ENCODE measurements at places on chromosomes 5 and 9.

- DNase-seq, result no peak
Measured at GRCh38 chr9:133067813-133068212, 6.0 kb downstream of the CEL start.

DNA sequence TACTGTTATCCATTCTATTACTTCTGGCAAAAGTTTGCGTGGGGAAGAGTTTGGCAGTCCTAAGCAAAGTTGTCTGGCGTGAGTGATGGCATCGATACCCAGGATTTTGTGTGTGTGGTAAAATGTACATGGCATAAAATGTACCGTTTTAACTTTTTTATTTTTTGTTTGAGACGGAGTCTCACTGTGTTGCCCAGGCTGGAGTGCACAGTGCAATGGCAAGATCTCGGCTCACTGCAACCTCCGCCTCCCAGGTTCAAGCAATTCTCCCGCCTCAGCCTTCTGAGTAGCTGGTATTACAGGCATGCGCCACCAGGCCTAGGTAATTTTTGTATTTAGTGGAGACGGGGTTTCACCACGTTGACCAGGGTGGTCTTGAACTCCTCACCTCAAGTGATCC lies 55.4 kb upstream of the TJP2 start:
- DNase-seq, result no peak

- no peak for DNase-seq
Measured at GRCh38 chr5:73815631-73816030, 189.6 kb downstream of the ARHGEF28 start.

GRCh38 chr5:10265245-10266109 lies 15.4 kb downstream of the CCT5 start:
- no peak for DNase-seq

DNA sequence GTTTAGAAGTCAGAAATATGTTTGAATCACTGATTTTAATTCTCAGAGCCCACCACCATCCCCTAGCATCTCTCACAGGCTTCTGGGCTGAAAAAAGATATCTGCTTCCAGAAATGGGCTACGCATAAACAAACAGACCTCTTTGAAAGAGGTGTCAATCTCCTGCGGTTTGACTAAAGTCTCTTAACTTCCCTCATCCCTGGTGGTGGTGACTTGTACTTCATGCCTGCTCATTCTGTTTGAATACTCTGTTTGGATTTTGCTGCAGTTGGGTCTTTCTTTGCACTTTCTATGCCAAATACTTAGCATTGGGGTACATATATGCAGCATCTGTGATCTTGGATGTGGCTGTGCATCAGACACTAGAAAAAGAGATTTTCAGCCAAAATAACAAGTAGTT lies 157.2 kb upstream of the ATP10B start:
- DNase-seq, result no peak

- no peak for DNase-seq
Measured at GRCh38 chr5:81418606-81419005, 24.7 kb upstream of the ACOT12 start.

GRCh38 chr9:37293664-37294524 lies 128.6 kb upstream of the GRHPR start:
- no peak for DNase-seq

DNA sequence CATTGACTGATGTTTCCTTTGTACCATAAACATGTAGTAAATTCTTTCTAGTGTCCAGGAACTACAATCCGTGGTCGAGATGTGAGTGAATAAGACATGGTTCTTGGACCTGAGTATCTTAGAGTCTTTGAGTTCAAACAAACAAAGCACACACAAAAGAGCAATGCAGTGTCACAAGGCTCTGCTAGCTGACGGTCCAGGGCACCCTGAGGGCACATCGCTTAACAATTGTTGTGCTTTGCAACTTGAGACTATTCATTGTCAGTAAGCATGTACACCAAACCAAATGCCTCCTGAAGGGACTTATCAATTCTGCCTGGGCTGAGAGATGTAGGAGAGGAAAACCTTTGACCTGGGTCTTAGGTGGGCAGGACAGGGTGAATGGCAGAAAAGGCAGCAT lies 84.8 kb downstream of the CAMK4 start:
- DNase-seq, result no peak

GRCh38 chr9:110623462-110624025 lies 44.0 kb upstream of the SVEP1 start:
- no peak for DNase-seq

- DNase-seq, result no peak
Measured at GRCh38 chr5:130198927-130199326, 294.7 kb downstream of the CHSY3 start.

DNA sequence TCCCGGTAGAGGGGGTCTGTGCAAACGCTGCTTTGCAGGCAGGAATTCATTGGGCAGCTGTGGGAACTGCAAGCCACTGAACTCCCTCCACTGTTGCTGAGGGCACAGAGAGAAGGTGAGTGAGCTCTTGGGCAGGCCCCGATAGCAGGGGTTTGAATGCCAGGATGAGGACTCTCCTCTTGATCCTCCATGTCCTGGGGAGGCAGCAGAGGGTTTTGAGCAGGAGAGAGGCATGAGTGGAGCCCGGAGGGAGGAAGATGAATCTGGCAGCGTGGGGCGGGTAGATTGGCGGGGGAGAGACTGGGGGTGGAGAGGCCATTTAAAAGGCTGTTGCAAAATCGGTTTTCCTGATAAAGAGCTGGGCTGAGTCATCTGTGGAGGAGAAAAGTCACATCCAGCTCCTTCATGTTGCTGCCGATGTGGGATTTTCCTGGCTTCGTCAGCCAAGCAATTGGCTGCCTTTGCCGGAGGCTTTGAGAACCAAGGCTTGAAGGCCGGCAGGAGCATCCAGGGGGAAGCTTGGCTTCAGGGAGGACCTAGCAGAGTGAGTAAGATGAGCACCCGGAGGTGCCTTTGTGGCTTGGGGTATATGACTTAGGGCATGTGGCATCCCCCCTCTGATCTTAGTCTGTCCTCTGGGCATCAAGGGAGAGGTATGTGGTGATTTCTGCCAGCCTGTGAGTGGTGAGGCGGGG lies at the start of gene SYNPO:
Gene SYNPO (plus strand): TSS at position 350 of the 695 bp plus-strand sequence. CDS start 7,616 bp downstream, outside the sequence.
- no peak for DNase-seq

- DNase-seq, result no peak
Measured at GRCh38 chr5:139597134-139597533, 36.0 kb downstream of the UBE2D2 start.

- DNase-seq, result no peak
Measured at GRCh38 chr5:72556351-72557166, 49.3 kb upstream of the ZNF366 start.

DNA sequence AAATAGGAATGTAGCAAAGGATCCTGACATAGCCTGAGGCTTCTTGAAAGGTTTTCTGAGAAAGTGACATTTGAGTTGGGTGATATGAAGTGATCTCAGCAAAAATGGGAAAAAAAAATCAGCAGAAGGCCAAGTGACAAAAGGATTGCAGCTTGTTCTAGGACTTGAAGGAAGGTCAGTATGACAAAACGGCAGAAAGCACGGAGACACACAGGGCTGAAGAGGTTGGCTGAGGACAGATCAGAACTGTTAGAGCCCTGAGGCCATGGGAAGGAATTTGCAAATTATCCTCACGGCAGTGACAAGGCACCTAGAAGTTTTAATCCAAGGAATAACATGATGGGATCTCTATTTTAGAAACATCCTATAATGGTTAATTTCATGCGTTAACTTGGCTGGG lies 31.0 kb downstream of the TRIM32 start:
- DNase-seq, result no peak

- DNase-seq, result no peak
Measured at GRCh38 chr5:95957561-95958203, 4.0 kb downstream of the ELL2 start.

DNA sequence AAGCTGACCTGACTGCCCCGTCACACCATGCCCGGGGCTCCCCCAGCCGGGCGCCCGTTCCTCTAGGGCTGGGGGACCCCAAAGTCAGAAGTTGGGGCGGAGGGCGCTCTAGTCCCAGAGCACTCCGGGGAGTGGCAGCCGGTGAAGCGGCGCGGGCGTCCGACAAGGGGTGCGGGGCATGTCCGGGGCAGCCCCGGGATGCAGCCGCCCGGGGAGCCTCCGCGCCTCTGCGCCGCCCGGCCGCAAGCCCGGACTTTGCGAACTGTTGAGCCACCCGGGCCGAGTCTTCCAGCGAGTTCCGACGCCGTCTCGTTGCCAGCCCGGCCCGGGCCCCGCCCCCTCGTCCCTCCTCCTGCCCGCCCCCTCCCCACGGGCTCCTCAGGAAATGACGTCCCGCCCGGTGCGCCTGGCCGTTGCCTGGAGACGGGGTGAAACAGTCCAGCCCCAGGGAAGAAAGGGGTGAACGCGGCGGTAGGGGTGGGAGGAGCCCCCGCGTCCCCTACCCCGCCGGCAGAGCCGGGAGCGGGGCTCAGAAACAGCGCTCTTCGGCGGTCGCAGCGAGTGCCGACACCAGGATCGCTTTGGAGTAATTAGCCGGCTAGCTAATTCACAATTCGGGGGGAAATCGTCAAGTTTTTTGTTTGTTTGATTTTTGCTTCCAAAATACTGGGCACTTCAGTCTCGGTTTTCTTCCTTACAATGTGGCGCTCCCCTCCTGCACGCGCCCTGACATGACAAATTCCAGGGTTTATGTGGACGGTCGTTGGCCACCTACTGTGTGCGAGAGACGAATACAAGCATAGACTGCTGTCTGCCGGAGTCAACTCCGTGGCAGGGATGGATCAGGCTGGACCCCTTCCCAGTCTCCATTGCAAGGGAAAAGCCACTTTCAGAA lies at the start of gene WHRN:
Gene WHRN (minus strand): TSS at position 287 of the 895 bp plus-strand sequence. CDS start 672 bp downstream, outside the sequence.
- DNase-seq, result no peak

DNA sequence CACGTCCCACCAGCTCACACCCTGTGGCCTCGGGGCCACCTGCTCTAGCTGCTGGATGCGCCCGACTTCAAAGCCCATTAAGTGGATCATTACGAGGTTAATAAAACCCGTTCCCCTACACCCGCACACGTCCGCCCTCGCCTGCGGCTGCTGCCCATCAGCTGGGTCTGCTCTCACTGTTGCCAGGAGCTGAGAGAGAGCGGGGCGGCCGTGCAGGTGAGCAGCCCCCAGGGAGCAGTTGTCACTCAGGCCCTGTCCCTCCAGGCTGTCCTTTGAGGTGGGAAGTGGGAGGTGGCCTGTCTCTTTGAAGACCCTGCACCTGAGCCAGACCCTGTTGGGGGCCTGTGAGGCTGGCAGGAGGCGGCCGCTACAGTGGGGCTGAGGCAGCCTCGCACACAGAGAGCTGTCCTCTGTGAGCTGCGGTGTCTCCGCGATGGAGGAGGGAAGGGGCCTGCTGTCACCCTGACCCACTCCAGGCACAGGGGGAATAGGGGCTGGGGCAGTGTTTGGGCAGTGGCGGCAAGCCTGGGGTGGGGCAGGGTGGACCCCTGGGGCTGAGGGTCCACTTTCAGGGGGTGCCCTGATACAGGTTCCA lies 12.8 kb upstream of the UNC5A start:
- DNase-seq, result no peak

- DNase-seq, result no peak
Measured at GRCh38 chr5:95087816-95088317, 197.0 kb downstream of the MCTP1 start.

- no peak for DNase-seq
Measured at GRCh38 chr5:6728011-6728794, 15.0 kb downstream of the TENT4A start.

DNA sequence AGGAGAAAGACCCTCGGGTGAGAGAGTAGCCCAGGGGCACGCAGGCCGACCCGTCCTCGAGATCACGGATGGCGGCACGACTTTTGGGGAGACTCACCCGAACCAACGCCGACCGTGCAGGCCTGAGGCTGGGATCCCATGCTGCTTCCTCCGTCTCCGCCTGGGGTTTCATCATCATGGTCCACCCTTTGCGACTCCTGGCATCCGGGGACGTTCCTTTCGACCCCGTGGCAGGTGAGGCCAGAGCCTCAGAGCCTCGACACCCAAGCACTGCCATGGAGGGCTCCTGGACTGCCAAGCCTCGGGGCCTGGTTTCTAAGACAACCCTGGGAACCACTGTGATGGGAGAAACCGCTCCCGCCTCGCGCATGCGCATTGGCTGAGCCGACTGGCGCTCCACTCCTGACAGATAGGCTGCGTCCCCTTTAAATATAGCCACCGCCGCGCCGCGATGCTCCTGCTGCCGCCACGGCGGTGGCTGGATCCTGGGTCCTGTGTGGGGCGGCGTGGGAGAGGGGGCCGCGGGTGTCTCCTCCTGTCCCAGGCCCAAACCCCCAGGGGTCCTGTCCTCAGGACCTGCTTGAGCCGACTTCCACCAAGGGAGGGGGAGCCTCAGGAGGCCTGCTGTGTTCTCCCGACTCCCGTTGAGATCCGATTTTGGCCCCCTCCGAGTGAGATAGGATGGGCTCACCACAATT lies 481.6 kb downstream of the SPATA31A7 start:
- DNase-seq, result no peak

DNA sequence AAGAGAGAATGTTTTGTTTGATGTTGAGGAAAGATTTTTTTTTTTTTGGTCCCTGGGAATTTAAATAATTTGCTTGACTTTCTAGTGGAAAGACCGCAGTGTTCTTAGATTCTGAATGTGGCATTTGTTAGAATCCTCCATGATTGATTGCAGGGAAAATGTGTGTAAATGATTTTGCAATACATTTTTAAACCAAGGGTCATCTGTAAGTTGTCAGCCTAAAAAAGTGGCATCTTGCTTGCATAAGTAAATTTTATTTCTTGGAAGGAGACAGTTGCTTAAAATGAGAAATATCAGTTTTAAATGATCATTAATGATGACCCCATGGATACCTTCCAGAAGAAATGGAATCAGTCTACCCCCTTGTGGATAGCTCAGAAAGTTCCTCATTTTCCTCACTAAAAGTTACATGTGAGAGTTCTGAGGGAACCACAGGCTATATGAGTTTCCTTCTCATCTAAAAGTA lies 105.1 kb upstream of the SLC25A48 start:
- DNase-seq, result no peak

- no peak for DNase-seq
Measured at GRCh38 chr5:168668078-168668477, 88.9 kb upstream of the PANK3 start.

DNA sequence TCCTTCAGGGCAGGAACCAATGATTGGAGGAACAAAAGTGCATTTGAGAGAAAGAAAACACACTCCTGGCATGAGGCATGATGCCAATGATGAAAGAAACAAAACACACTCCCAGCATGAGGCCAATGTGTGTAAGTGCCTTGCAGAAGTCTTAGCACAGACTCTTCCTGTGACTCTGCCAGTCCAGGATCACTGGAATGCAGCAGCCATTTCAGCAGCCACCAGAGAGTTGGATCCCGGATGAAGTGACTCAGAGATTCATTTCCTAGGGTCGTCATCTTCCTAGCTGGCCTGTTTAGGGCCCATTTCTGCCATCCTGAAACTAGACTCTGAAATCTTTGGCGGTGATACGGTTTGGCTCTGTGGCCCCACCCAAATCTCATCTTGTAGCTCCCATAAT lies 212.5 kb downstream of the CFAP90 start:
- no peak for DNase-seq

Data from NK-92 treated with Interleukin-12 subunit alpha and Interleukin-12 subunit beta, amount 100 ng/mL, for 24 hours (cell line).